ENCODE measurements at places on chromosomes 11 and 22.

DNA sequence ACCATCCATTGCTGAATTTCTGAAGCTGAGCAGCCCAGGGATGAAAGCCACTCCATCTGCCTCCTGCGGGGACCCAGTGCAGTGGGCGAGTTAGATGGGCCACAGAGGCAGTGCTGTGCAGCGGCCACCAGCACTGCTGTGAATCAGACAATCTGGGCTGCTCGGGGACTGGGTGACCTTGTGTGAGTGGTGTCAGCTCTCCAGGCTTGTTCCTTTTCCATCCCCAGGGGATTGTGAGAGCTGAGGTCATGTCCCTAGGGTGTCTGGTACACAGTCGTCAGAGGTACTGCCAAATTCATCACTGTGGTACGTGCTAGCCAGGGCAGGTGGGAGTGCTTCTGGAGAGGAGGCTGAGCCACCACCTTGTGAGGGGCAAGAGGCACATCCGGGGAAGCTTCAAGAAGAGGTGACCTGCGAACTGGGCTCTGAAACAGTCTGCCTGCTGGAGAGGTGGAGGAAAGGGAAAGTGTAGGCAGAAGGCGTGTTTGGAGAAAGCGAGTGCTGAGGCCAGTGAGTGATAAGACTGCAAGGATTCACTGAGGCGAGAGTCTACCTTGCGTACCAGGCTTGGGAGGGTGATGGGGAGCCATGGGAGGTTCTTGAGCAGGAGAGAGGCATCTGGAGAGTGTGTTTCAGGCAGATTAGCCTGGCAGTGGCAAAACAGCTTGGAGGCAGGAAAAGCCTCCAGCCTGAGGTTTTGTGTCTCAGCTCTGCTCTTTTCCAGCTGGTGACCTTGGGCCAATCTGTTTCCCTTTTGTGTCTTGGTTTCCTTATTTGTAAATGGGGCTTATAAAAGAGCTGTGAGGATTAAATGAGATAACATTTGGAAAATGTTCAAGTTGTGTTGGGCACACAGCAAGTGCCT, 22.7 kb downstream of the CACNA1I start:
- no peak for DNase-seq

DNA sequence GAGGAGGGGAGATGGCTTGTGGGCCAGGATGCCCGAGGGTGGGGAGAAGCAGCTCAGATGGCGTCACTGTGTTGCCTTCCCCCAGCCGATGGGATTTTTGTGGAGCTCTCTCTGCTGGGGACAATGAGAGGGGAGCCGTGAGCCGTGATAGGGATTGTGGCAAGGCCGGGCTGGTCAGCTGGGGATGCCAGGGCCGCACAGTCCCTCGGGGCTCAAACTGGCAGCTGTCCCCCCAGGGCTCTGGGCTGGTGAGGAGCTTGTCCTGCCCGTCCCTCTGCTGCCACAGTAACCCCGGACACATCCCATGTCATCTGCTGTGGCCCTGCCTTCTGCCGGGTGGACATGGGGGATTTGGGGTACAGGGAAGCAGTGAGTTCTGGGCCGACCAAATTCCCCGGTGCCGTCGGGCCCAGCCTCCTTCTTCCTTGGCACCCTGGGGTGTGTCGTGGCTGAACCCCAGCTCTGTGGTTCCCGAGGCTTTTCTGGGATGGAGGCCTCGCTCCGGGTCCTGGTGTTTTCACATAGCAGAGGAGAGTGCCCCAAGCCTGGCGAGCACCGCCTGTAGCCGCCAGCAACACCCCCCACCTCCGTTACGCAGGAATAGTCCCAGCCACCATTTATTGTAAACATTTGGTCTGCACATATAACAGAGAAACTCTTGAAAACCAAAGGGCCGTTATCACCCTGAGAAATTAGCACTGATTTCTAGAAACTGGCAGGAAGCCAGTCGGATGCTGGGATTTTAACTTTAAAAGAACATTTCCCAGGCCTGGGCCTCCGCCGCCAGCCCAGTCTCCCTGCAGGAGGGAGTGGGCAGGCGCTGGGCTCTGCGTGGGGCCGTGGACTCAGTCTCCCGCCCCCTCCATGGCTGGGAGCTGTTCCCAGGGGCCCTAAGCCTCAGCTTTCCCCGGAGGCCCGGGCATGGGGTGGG, 9.9 kb downstream of the BRSK2 start:
- DNase-seq, result no peak

DNA sequence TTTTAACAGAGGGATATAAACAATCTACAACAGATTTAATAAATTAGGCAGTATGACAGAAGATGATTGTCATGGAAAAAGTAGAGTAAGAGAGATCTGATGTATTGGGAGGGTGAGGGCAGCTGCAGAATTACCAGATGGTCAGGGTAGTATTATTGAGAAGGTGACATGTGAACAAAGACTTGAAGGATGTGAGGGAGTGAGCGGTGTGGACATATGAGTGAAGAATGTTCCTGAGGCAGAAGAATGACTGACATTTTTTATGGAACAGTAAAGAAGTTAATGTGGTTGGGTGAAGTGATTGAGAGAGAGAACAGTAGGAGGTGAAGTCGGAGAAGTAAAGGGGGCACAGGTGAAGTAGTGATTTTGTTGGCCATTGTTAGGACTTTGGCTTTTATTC, 42.4 kb upstream of the HIPK3 start:
- no peak for DNase-seq

DNA sequence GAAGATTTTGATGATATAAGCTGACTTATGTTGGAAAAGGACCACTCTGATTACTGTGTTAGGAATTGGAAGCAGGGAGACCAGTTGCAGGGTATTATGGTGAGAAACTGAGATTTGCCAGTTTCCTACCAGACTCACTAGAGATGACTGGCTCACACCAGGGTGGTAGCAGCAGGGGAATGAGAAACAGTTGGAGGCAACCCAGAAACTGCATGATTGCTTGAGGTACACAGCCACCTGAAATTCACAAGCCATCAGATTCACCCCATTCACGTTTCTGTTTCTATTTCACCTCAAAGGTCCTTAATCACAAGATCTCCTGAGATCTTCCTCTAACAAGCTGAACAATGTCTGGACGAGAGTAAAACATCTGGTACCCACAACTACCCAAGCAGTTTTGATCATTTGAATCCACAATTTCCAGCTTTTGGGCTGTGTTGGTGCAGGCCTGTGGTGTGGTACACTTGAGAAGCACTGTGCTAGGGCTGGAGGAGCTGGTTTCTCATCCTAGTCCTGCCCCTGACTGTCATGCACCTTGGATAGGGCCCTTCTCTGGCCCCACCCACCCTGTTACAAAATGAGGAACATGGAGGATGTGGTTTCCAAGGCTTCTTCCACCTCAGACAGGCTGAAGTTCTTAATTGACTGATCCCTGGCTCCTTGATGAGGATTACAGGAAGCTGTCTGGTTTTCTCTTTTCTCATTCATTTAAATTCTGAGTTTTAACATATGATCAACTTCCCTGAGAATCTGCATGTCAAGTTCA, 233.4 kb downstream of the INSC start:
- no peak for DNase-seq

- no peak for DNase-seq
These were observed 48.5 kb downstream of the GUCY1A2 start for GRCh38 chr11:106969644-106970355.

DNA sequence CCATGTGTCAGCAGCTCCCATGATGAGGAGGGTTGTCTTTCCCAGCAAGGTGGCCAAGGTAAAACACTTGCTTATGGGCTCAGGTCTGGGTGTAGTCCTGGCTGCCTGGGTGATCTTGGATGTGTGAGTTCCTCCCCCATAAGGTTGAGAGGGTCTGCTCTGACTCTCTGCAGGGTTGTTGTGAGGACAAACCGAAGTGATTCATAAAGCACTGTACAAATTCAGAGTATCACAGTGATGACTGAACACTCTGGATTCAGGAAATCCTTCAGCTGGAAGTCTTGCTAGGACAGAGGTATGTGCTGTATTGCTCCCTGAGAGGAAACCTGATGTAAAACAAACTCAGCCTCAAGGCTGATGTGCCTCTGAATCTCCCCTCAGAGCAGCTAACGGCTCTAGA, 220.9 kb upstream of the PITPNB start:
- no peak for DNase-seq

DNA sequence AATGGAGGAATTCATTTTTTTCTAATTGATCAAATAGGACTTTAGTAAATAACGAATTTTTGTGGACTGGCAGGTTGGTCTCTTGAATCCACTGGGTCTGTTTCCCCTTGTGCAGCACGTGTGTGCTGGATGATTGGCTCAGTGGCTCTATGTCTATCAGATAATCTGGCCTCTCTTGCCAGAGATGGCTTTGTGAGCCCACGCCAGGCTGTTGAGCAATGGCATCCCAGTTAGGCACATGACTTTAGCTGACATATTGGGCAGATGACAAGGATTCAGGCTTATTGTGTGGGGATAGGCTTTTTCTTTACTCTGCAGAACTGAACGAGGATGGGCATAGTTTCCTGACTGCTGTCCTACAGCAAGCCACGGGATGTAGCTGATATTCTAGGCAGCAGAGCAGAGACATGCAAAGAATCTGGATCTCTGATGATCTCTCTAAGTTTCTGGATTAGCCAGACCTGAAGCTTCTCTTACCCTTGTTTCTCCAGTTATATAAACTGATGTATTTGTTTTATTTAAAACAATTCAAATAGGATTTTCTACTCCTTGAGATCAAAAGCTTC, 144.9 kb downstream of the ARHGAP42 start:
- DNase-seq, result no peak

GRCh38 chr11:638631-639331, 1.7 kb downstream of the DRD4 start:
- no peak for DNase-seq

- no peak for DNase-seq
These were observed 83.6 kb downstream of the FDX1 start for GRCh38 chr11:110513259-110513801.

DNA sequence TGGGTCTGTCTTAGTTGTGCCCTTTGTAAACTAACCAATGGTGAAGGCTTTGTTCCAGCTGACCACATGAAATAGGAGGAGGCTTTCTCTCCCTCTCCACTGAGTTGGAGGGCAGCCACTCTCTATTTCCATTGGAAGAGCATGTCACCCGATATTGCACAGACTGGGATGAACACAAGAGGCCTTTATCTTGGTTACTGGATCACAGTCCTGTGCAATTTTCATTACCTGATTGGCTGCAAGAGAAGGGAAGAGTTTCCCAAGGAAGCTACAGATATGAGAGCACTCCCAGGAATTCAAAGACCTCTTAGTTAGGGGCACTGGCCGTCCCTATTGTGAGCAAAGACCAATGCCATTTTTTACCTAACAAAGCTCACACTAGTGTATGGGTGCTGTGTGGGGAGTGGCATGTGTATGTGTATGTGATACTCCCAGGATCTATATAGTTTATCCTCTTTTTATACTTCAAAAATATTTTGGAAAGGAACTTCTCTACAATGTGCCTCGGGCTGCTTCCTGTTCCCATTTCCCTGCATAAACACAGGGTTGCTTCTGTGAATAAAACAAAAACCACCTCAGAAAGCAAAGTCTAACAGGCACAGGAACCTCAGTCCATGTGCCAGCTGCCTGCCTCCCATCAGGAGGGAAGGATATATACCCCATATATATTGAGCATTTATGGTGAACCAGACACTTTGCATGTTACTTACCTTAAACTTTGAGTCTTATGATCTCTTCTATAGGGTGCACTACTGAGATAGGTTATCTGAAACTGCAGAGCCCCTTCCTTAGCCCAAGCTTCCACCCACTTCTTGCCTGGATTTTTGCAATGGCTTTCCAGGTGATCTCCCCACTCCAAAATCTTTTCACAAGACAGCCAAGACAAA, 126.5 kb downstream of the RASSF10 start:
- peak; percentile 22 for DNase-seq
